ENCODE measurements at places on chromosomes 1 and 21. TPM values are rescaled to one million over a fixed set of nuclear protein-coding genes. Genes with fewer than 3 reads are reported as not detected.
A peak's percentile ranks its signal among the peaks of the same experiment; 100 is the strongest.

GRCh38 chr1:224528900-224529299 lies 87.2 kb upstream of the CNIH3 start:
- H3K4me1 ChIP-seq: peaks cover 37% of the 10 kb centered on the region
- peak overlapping the region; percentile 47 for H3K27ac ChIP-seq
- H3K4me3 ChIP-seq: no peak overlapping the region
- DNase-seq: peak; percentile 89
- H3K27me3 ChIP-seq: no peaks in the 10 kb centered on the region

RNU1-1 gene
- total RNA-seq: 1,356 TPM

NTMT2 gene
- total RNA-seq: 0.43 TPM

DNA sequence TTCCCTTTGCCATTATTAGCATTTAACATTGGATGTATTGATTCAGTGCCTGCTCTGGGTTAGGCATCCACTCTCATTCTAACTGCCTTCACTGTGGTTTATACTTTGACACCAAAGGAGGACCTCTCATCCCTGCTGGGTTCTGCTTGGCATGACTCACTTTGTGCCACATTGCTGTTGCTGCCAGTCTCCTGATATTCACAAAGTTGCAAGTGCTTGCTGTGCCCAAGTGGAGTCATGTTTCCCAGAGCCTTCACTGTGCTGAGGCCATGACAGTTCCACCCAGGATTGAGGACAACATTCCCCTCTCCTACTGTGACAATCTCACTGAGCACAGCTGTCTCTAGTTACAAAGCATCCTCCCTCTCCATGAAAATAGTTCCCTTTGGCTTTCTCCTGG lies 519.9 kb upstream of the USP24 start:
- H3K27ac ChIP-seq: no peak overlapping the region
- H3K27me3 ChIP-seq: no peaks in the 10 kb centered on the region
- H3K4me3 ChIP-seq: no peak overlapping the region
- no peaks in the 10 kb centered on the region for H3K4me1 ChIP-seq

DNA sequence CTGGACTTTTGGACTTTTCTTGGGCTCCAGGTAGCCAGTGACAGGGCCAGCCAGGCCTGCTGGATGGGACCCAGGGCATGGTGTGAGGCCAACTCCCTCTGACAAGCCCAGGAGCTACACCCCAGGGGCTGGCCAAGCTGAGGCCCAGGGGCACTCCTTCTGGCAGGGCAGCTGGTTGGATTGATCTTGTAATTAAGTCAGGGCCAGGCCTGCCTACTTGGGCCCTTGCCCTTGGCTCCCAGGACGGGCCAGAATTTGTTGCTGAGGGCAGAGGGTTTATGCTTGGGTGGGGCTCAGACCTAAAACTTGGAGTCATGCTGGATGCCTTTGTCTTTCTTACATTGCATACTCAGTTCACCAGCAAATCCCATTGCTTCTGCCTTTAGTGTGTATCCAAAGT lies 20.7 kb downstream of the KCNA2 start:
- no peak for DNase-seq
- no peaks in the 10 kb centered on the region for H3K27me3 ChIP-seq
- no peaks in the 10 kb centered on the region for H3K4me1 ChIP-seq
- no peak overlapping the region for H3K4me3 ChIP-seq

DNA sequence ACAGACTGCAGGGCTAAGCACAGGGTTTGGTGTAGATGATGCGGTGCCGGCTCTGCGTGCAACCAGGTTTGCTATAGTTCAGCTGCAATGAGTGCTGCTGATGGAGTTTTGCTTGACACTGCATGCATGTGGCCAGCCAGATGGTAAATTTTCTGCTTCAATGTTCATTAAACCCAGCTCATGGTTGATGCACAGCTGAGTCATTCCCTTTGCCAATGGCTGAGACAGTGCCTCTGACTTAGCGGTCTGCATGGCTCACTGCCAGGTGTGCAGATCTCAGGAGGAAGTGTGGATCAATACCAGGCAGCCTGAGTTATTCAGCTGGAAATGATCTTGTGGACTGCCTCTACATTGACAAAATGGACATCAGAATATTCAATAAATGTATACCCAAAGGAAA lies 172.7 kb upstream of the ZP4 start:
- no peaks in the 10 kb centered on the region for H3K36me3 ChIP-seq
- peaks cover 23% of the 10 kb centered on the region for H3K4me1 ChIP-seq
- peak; percentile 93 for DNase-seq
- no peaks in the 10 kb centered on the region for H3K27me3 ChIP-seq
- peak overlapping the region; percentile 52 for H3K27ac ChIP-seq
- no peak overlapping the region for H3K4me3 ChIP-seq

MYCL gene
- 3.3 TPM for total RNA-seq

FMO3 gene
- not detected for total RNA-seq

DNA sequence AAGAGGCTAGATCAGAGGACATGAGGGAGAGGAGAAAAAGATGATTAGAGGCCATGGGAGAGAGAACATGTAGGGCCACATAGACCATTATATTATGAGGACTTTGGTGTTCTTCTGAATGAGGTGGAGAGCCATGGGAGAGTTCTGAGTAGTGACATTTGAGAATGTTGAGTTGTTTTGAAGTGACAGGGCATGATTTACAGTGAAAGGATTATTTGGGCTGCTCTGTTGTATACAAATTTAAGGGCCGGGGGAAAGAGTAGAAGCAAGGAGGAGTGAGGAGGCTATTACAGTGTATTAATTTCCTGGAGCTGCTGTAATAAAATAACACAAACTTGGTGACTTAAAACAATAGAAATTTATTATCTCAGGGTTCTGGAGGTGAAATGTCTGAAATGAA lies 102.5 kb upstream of the RGS4 start:
- H3K4me3 ChIP-seq: no peak overlapping the region
- no peaks in the 10 kb centered on the region for H3K27me3 ChIP-seq
- no peaks in the 10 kb centered on the region for H3K36me3 ChIP-seq
- no peaks in the 10 kb centered on the region for H3K4me1 ChIP-seq
- no peak overlapping the region for H3K27ac ChIP-seq
- no peak for DNase-seq

DNA sequence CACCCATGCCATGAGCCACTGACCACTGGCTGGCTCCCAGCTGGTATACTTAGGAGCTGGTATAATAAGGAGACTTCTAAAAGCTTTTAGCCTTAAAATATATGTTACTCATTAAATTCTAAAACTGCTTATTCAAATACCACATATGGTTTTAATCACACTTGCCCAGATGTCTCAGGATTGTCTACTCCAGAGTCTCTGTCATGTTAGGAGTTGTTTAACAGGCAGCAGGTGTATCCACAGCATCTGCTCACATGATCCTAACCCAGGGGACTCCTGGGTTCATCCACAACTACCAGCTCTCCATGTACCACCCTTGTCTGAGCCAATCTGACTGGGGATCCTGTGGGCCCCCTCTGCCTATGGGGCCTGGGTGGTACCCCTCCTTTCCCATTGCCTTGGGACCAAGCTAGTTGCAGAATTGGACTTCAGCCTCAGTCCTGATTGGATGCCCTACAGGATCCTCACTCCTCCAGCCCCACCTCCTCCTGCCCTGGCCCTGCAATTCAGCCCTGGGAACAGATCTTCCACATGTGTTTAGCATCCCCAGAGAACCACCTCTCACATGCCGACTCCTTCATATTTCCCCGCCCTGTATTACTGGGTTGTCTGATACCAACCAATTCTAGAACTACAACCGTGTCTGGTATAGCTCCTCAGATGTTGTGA lies 61.3 kb downstream of the BCAR3 start:
- no peaks in the 10 kb centered on the region for H3K36me3 ChIP-seq
- no peak for DNase-seq
- H3K4me1 ChIP-seq: peaks cover 70% of the 10 kb centered on the region
- peak overlapping the region; percentile 16 for H3K27ac ChIP-seq
- H3K4me3 ChIP-seq: no peak overlapping the region

GRCh38 chr1:25046194-25046532 lies 116.1 kb upstream of the RUNX3 start:
- H3K27me3 ChIP-seq: peaks cover 21% of the 10 kb centered on the region
- H3K4me1 ChIP-seq: no peaks in the 10 kb centered on the region
- no peaks in the 10 kb centered on the region for H3K36me3 ChIP-seq
- no peak overlapping the region for H3K27ac ChIP-seq
- no peak overlapping the region for H3K4me3 ChIP-seq

GRCh38 chr1:159932296-159933285 lies 7.3 kb upstream of the TAGLN2 start:
- H3K27ac ChIP-seq: no peak overlapping the region
- peaks cover 2% of the 10 kb centered on the region for H3K27me3 ChIP-seq
- no peaks in the 10 kb centered on the region for H3K4me1 ChIP-seq
- H3K36me3 ChIP-seq: no peaks in the 10 kb centered on the region

GRCh38 chr21:17636711-17637110 lies 24.0 kb upstream of the BTG3 start:
- no peaks in the 10 kb centered on the region for H3K4me1 ChIP-seq
- H3K4me3 ChIP-seq: no peak overlapping the region
- no peak overlapping the region for H3K27ac ChIP-seq
- H3K27me3 ChIP-seq: no peaks in the 10 kb centered on the region
- no peaks in the 10 kb centered on the region for H3K36me3 ChIP-seq
- no peak for DNase-seq

DNA sequence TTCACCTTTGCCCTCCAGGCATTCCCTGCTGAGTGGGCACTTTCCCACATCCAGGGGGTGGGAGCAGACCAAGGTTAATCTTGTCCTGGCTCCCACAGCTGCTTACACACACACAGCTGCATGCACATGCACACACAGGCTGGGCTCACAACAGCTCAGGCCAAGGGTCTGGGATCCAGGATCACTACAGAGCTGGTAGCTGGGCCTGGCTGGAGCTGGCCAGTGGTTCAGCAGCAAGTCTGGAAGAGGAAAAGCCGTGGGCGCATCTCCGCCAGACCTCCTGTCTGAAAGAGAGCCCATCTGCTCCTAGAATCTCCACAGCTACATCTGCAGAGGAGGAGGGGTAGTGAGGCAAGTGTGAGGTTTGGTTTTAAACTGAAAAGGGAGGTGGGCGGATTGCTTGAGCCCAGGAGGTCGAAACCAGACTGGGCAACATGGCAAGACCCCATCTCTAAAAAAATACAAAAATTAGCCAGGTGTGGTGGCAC lies 3.8 kb downstream of the CDK18 start:
- H3K4me1 ChIP-seq: peaks cover 5% of the 10 kb centered on the region
- H3K27me3 ChIP-seq: peaks cover 16% of the 10 kb centered on the region
- DNase-seq: no peak
- no peak overlapping the region for H3K27ac ChIP-seq

- H3K27me3 ChIP-seq: no peaks in the 10 kb centered on the region
- no peak for DNase-seq
- H3K36me3 ChIP-seq: no peaks in the 10 kb centered on the region
- no peak overlapping the region for H3K4me3 ChIP-seq
- H3K4me1 ChIP-seq: no peaks in the 10 kb centered on the region
- H3K27ac ChIP-seq: no peak overlapping the region
Measured at GRCh38 chr1:234022302-234022701, 117.8 kb downstream of the SLC35F3 start.

DNA sequence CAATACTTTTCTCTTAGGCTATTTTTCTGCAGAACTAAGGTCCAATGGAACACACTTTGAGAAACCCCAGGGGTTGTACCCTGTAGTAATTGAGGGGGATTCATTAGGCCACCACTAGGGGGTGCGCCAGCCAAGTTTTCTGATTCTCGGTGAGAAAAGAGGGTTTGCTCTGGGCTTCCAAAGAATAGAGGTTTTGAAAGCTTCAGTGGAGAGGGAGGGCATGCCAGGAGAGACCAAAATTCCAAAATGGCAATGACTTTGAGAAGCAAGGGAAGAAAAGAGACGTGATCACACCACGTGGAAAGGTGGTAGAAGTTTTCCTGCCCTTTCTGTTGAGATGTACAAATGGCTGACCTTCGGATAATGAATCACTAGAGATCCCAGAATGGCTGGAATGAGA lies 323.3 kb downstream of the RPS6KC1 start:
- no peaks in the 10 kb centered on the region for H3K36me3 ChIP-seq
- no peak overlapping the region for H3K4me3 ChIP-seq
- no peak overlapping the region for H3K27ac ChIP-seq
- peaks cover 4% of the 10 kb centered on the region for H3K4me1 ChIP-seq

DNA sequence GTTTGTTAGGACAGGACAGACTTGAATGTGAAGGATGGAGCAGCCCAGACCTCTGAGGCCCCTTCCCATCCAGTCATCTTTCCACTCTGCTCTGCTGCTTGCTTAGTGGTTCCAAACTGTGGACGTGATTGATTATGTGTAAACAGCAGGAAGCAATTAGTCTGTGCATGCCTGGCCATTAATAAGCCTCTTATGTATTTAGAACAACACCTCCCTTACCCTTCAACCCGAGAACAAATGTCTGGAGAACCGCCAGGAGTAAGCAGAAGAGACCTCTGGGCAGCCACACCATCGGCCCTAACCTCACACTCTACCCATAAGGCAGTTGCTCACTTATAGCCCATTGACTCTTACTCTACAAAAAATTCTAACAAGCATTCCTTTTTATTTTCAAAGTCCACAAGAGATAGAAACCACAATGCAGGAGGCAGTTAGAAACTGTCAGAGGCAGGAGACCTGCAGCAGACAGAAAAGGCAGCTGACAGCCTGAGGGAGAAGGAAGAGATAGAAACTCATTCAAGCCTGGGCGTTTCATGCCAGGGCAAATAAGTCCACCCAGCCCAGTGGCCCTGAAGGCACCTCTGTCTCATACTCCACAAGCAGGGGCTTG lies 5.8 kb upstream of the EPHA8 start:
- H3K36me3 ChIP-seq: no peaks in the 10 kb centered on the region
- no peak overlapping the region for H3K27ac ChIP-seq
- H3K4me1 ChIP-seq: no peaks in the 10 kb centered on the region
- peaks cover 58% of the 10 kb centered on the region for H3K27me3 ChIP-seq
- H3K4me3 ChIP-seq: no peak overlapping the region
- DNase-seq: no peak

ADCY10 gene
- 0.07 TPM for total RNA-seq

- no peaks in the 10 kb centered on the region for H3K36me3 ChIP-seq
- no peaks in the 10 kb centered on the region for H3K27me3 ChIP-seq
- H3K4me1 ChIP-seq: peaks cover 15% of the 10 kb centered on the region
- peak overlapping the region; percentile 48 for H3K27ac ChIP-seq
- H3K4me3 ChIP-seq: no peak overlapping the region
Measured at GRCh38 chr1:23475134-23475628, 8.8 kb downstream of the ASAP3 start.

GRCh38 chr1:180239145-180240096 lies 9.4 kb downstream of the LHX4 start:
- H3K27ac ChIP-seq: no peak overlapping the region
- no peak overlapping the region for H3K4me3 ChIP-seq
- no peaks in the 10 kb centered on the region for H3K4me1 ChIP-seq
- H3K36me3 ChIP-seq: no peaks in the 10 kb centered on the region

GRCh38 chr1:92882819-92883218 lies 51.0 kb downstream of the RPL5 start:
- DNase-seq: no peak
- no peaks in the 10 kb centered on the region for H3K4me1 ChIP-seq

All from astrocyte (in vitro differentiated cells and primary cell).